Right lobe of liver (tissue), 6 donors: ENCODE measurements at places on chromosomes 7 and 10. TPM values are rescaled to one million over a fixed set of nuclear protein-coding genes. Genes with fewer than 3 reads are reported as not detected.
A peak's percentile ranks its signal among the peaks of the same experiment; 100 is the strongest.

The CCDC172 gene
- not detected for total RNA-seq

The NXPH1 gene
- total RNA-seq, result not detected

The TRPV5 gene
- not detected for total RNA-seq

GRCh38 chr7:50246551-50246950 lies 58.0 kb upstream of the IKZF1 start:
- no peak overlapping the region for H3K27ac ChIP-seq
- DNase-seq, result no peak
- H3K4me3 ChIP-seq, result no peak overlapping the region
- no peaks in the 10 kb centered on the region for H3K27me3 ChIP-seq
- H3K36me3 ChIP-seq, result no peaks in the 10 kb centered on the region

- H3K36me3 ChIP-seq, result no peaks in the 10 kb centered on the region
- no peak overlapping the region for H3K4me3 ChIP-seq
- no peak for DNase-seq
- no peak overlapping the region for H3K27ac ChIP-seq
- no peaks in the 10 kb centered on the region for H3K4me1 ChIP-seq
Observed at GRCh38 chr10:37701781-37702493, 155.5 kb downstream of the ZNF248 start.

DNA sequence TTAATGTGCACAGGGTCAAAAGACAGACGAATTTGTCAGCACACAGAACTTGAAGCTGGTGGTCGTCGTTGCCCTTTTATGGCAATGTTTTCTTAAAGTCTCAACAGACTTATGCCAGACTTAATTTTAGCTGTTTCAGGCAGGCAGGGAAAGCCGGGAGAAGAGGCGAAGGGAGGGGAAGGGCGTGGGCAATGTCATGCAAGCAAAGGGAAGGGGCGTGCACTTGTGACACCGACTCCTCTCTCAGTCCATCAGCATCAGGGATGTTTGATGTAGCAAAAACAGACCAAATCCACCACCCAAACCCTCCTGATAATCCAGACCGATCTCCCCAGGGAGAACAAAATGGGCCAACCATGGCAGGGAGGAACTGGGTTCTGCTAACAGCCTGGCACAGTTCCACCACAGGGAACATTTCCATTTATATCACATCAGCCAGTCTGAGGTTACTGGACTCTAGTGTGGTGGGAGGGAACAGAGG lies 118.1 kb upstream of the RHEB start:
- H3K4me1 ChIP-seq, result no peaks in the 10 kb centered on the region
- no peak for DNase-seq
- H3K27ac ChIP-seq, result no peak overlapping the region
- H3K4me3 ChIP-seq, result no peak overlapping the region
- H3K27me3 ChIP-seq, result no peaks in the 10 kb centered on the region

GRCh38 chr10:45424668-45425404 lies 50.8 kb downstream of the ALOX5 start:
- H3K4me1 ChIP-seq, result peaks cover 7% of the 10 kb centered on the region
- no peak for DNase-seq
- H3K36me3 ChIP-seq, result no peaks in the 10 kb centered on the region
- H3K27ac ChIP-seq, result no peak overlapping the region

GRCh38 chr10:79178614-79179163 lies 109.9 kb downstream of the ZMIZ1 start:
- H3K36me3 ChIP-seq, result no peaks in the 10 kb centered on the region
- H3K4me1 ChIP-seq, result no peaks in the 10 kb centered on the region
- no peak overlapping the region for H3K4me3 ChIP-seq
- no peaks in the 10 kb centered on the region for H3K27me3 ChIP-seq
- no peak for DNase-seq

DNA sequence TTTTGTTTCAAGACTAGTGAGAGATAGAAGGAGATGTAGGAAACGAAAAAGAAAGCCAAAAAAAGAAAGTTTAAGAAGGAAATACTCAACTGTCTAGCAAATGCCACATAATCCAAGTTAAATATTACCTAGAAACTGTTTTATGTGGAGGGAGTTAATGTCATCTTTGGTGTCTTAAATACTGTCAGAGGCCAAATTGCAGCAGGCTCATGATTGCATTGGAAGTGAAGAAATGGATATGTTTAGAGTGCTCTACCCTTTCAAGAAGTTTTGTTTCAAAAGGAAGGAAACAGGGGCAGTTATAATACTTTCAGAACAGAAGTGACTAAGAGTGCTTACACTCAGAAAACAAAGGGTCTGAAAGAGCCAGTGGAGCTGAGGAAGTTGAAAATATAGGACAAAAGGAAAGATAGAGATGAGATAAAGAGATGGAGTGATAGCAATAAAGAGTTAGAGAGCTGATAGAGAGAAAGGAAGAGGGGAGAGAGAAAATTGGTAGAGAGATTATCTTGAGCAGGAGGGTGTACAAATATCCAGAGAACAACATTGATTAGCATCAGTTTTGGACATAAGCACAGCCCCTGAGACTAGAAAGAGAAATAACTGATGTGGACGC lies 28.0 kb upstream of the GNAI1 start:
- no peak overlapping the region for H3K27ac ChIP-seq
- H3K4me1 ChIP-seq, result peaks cover 7% of the 10 kb centered on the region

GRCh38 chr10:24722676-24723385 lies 856 bp downstream of the ARHGAP21 start:
- H3K27ac ChIP-seq, result peak overlapping the region; percentile 95
- H3K4me3 ChIP-seq, result peak overlapping the region; percentile 81
- peak; percentile 71 for DNase-seq
- H3K27me3 ChIP-seq, result no peaks in the 10 kb centered on the region
- no peaks in the 10 kb centered on the region for H3K4me1 ChIP-seq

DNA sequence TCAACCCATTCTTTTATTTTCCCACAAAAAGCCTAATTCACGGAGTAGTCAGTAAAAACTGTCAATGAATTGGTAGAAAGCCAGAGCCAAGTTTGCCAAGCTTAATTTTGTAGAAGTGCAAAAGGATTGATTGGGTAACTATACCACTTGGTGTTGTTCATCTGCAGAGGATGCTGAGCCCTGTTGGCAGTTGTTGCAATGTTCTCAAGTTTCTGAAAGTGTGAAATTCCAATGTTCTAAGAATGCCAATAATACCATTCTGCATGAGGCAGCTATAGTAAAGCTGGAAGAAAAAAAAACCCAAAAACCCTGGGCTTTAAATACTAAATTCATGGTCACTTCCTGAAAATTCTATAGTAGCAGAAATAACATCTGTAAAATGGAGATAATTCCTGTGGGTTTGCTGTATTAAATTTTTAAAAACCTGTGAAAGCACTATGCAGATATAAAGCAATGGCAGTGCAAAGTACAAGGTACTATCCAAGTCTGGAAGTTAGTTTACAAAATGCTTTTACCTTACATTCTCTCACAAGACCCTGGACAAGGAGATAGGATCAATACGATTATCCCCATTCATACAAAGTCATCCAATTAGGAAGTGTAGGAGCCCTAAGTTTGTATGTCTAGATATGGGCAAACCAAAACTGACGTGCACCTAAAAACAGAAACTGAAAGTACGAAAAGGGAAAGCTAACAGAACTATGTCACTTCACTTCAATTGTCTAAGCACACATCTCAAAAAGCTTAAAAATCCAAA lies 6.0 kb upstream of the PON1 start:
- H3K27me3 ChIP-seq, result no peaks in the 10 kb centered on the region
- H3K4me3 ChIP-seq, result peak overlapping the region; percentile 40
- DNase-seq, result no peak
